Colonic mucosa (tissue), 4 donors: ENCODE measurements at places on chromosomes 7 and 10. TPM values are rescaled to one million over a fixed set of nuclear protein-coding genes. Genes with fewer than 3 reads are reported as not detected.

DNA sequence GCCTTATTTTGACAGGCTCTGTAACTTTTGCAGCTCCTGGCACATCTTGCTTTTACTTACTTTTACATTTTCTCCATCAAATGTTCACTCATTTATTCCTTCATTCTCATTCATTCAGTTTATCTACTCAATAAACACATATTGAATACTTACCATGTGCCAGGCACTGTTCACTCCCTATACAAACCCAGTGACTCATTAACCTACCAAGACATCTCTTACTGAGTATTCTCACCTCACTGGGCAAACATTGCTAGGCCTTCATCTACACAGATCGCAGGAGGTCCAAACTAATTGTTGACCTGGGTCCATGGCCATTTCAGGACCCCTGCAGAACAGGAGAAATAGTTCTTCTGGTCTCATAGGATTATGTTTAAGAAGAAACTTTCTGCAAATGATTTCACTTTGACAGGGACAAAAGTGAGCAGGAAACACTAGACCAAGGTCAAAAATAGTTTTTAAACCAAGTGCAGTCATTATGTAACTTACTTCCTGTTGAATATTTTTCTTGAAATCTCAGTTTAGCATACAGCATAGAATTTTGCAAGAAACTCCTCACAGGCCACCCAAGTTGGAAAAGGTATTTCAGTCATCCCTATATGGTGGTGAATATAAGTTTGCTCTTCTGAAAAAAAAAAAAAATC is 17.6 kb downstream of the SLC26A4 start:
- DNase-seq = no peak
- H3K27me3 ChIP-seq = no peaks in the 10 kb centered on the region
- no peak overlapping the region for H3K4me3 ChIP-seq
- no peaks in the 10 kb centered on the region for H3K36me3 ChIP-seq
- H3K27ac ChIP-seq = no peak overlapping the region

DNA sequence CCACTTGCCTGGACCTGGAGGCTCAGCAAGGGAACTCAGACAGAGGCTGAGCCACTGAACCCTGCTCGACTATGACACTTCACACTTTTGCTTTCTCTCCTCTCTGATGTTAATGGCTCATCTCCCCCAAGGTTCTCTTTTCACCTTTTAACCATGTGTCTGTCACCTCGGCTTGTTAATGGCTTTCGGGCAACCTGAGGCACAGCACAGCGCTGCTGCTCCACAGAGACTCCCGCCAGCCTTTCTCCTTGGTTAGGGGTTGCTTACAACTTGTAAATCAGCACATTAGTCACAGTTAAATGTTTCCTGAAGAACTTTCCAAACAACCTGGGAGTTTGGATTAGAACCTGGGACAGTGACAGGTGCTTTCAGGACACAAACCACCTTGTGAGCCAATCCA is 136.2 kb upstream of the TBX20 start:
- no peak for DNase-seq
- H3K4me1 ChIP-seq = no peaks in the 10 kb centered on the region
- H3K4me3 ChIP-seq = no peak overlapping the region
- H3K27ac ChIP-seq = no peak overlapping the region

DNA sequence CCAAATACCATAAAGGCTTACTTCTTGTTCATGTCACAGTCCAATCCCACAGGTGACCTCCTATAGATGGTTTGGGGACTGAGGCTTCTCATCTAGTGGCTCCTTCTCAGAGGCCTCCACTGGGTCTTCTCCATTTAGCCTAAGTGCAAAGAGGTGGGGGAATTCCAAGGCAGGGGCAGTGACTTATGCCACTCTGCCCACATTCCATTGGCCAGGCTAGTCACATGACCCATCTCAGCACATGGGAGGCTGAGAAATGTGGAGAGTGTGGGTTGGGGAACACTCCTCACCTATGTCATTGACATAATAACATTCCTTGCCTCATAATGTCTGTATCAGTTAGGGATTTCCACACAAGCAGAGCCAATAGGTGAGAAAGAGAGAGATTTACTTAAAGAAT is 104.3 kb upstream of the PLXNA4 start:
- no peak overlapping the region for H3K4me3 ChIP-seq
- H3K27ac ChIP-seq = no peak overlapping the region
- H3K36me3 ChIP-seq = no peaks in the 10 kb centered on the region
- DNase-seq = no peak

DNA sequence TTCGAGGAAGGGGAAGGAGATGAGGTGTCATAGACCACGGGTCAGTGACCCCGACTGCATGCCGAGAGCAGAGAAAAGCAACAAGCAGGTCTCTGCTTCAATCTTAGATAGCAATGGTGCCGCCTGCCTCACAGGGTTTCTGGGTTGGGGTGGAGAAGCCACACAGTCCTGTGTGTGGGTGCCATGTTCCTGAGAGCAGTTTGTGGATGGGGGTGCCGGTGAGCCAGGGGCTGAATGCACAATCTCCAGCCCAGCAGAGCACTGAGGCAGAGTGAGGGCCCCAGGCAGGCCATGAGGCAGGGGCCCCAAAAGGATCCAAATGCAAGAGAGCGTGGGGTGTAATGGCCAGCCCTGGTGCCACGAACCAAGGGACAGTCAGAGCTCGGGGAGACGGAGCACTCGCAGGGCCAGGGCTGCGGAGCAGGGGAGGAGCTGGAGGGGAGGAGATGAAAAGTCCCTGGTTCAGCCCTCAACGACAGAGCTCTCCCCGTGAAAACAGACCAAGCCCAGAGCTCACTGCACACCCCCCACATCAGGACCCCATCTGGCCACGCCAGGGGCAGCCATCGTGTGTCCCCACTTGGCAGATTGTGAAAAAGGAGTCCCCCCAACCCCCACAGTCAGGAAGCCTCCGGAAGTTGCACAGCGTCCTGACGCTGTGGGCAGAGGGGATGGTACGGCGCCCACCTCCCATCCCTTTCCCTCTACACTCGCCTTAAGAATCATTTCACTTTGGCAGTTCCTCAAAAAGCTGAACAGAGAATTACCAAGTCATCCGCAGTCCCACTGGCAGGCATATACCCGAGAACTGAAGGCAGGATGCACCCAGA is 19.9 kb downstream of the WDR86 start:
- H3K4me1 ChIP-seq = no peaks in the 10 kb centered on the region
- no peaks in the 10 kb centered on the region for H3K36me3 ChIP-seq
- no peak overlapping the region for H3K27ac ChIP-seq
- no peaks in the 10 kb centered on the region for H3K27me3 ChIP-seq
- H3K4me3 ChIP-seq = no peak overlapping the region
- DNase-seq = no peak

DNA sequence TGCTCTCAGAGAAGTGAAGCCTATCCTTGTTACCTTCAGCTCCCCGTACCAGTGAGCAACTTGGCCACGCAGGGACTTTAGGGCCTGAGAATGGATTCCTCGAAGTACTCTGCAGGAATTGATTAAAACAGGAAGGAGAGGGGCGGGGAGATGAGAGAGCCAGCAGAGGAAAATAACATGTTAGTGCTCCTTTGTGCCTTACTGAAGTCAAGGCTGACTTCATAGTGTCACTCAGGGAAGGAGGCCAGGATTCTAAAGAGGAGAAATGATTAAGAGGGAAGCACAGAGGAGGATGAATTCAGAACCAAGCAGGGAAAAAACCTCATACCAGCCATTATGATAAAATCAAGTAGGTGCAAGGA is 195.6 kb upstream of the RHOBTB1 start:
- no peaks in the 10 kb centered on the region for H3K27me3 ChIP-seq
- DNase-seq = no peak
- no peak overlapping the region for H3K27ac ChIP-seq
- no peaks in the 10 kb centered on the region for H3K4me1 ChIP-seq
- H3K36me3 ChIP-seq = no peaks in the 10 kb centered on the region

DNA sequence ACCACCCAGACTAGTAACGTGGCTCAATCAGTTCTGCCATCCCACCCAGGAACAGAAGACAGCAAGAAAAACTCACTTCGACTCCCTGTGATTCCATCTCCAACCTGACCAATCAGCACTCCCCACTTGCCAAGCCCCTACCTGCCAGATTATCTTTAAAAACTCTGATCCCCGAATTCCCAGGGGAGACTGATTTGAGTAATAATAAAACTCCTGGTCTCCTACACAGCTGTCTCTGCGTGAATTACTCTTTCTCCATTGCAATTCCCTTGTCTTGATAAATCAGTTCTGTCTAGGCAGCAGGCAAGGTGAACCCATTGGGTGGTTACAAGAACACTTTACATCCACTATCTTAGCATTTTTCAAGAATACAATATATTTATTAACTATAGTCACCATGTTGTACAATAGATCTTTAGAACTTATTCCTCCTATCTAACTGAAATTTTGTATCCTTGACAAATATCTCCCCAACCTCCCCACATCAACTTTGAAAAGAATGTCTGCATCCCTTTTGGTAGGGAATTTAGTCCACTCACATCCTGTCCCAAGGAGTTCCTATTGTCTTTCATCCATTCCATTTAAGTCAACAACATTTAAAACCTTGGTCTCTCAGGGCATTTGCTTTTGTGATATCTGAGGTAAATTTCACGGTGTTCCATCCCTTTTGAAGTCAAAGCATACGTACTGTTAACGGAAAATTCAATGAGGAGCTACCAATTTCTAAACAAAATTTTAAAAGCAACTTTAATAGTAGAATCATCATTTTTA is 163.7 kb downstream of the MACC1 start:
- no peaks in the 10 kb centered on the region for H3K36me3 ChIP-seq
- no peak for DNase-seq
- no peaks in the 10 kb centered on the region for H3K27me3 ChIP-seq
- H3K4me3 ChIP-seq = no peak overlapping the region
- H3K27ac ChIP-seq = no peak overlapping the region

DNA sequence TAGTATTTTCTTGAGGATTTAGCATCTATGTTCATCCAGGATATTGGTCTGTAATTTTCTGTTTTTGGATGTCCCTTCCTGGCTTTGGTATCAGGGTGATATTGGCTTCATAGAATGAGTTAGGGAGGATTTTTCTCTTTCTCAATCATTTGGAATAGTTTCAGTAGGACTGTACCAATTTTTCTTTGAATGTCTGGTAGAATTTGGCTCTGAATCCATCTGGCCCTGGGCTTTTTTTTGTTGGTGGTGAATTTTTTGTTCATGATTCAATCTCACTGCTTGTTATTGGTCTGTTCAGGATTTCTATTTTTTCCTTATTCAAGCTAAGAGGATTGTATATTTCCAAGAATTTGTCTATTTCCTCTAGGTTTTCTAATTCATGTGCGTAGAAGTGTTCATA is 192.7 kb downstream of the KIF20B start:
- H3K4me3 ChIP-seq = no peak overlapping the region
- DNase-seq = no peak
- H3K27me3 ChIP-seq = no peaks in the 10 kb centered on the region

The SUPV3L1 gene
- 35.3 TPM for total RNA-seq

DNA sequence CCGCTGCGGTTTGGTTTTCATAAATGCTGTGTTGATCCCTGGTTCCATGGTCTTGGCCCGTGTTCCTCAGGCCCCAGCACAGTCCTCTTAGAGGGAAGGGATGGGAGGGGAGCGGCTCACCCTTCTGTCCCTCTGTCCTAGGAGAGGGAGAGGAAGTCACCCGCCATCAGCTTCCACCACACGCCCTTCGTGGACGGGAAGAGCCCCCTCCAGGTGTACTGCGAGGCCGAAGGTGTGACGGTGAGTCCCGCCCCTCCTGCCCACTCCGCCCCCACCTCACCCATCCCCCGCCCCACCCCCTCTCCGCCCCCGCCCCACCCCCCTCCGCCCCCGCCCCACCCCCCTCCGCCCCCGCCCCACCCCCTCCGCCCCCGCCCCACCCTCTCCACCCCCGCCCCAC is 37.5 kb upstream of the DPYSL4 start:
- no peak overlapping the region for H3K4me3 ChIP-seq
- no peak for DNase-seq
- no peaks in the 10 kb centered on the region for H3K27me3 ChIP-seq
- H3K27ac ChIP-seq = no peak overlapping the region
- H3K36me3 ChIP-seq = no peaks in the 10 kb centered on the region

DNA sequence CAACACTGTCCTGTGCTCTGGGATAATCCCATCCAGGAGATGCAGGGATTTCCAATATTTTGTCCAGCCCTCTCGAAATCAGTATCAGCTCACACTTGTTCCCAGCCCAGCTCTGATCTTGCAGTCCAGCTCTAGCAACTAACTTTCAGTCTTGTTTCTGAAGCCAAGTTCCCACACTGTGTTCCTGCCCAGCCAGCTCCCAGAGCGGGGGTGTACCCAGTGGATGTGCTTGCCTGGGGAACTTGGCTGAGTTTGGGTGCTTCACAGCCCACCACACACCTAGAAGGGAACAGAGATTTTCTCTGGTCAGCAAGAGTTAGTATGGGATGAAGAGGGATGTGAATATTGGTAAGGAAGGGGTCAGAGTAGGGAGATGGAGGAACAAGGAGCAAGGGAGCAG is 57.5 kb upstream of the RAPGEF5 start:
- no peaks in the 10 kb centered on the region for H3K27me3 ChIP-seq
- no peaks in the 10 kb centered on the region for H3K4me1 ChIP-seq
- no peak overlapping the region for H3K27ac ChIP-seq
- no peaks in the 10 kb centered on the region for H3K36me3 ChIP-seq

The CRYGN gene
- not detected for total RNA-seq

- no peaks in the 10 kb centered on the region for H3K27me3 ChIP-seq
- no peak overlapping the region for H3K27ac ChIP-seq
- no peaks in the 10 kb centered on the region for H3K36me3 ChIP-seq
- no peaks in the 10 kb centered on the region for H3K4me1 ChIP-seq
These were observed 5.0 kb downstream of the EPHB6 start for GRCh38 chr7:142859829-142860228.

DNA sequence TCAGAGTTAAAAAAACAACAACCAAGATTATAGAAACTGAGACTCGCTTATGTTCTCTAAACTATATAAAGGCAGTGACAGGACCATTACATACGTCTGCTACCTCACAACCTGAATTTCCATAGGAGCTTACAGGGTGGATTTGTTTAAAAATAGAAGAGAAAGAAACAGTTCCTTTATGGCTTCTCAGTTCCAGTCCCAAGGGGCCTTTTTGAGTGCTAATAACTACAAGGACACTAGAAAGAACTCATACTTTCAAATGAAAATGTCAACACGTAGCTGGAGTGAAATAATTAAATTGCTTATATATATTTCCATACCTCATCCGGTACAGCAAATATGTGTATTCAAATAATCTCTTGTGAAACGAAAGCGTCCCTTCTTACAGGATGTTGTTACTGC is 19.7 kb downstream of the TSPAN12 start:
- H3K4me3 ChIP-seq = no peak overlapping the region
- H3K27me3 ChIP-seq = no peaks in the 10 kb centered on the region
- no peak for DNase-seq
- no peaks in the 10 kb centered on the region for H3K4me1 ChIP-seq
- H3K36me3 ChIP-seq = no peaks in the 10 kb centered on the region
- no peak overlapping the region for H3K27ac ChIP-seq

GRCh38 chr7:127922656-127923055 is 108.6 kb downstream of the LRRC4 start:
- no peaks in the 10 kb centered on the region for H3K36me3 ChIP-seq
- no peak overlapping the region for H3K4me3 ChIP-seq
- H3K27ac ChIP-seq = no peak overlapping the region

- DNase-seq = peak; percentile 13
- no peak overlapping the region for H3K27ac ChIP-seq
- no peaks in the 10 kb centered on the region for H3K36me3 ChIP-seq
- H3K4me1 ChIP-seq = no peaks in the 10 kb centered on the region
These were observed 4.2 kb upstream of the IL15RA start for GRCh38 chr10:5981529-5981928.
